Right kidney (tissue), 9 donors: ENCODE measurements at places on chromosomes 5 and 9.
A peak's percentile ranks its signal among the peaks of the same experiment; 100 is the strongest.

DNA sequence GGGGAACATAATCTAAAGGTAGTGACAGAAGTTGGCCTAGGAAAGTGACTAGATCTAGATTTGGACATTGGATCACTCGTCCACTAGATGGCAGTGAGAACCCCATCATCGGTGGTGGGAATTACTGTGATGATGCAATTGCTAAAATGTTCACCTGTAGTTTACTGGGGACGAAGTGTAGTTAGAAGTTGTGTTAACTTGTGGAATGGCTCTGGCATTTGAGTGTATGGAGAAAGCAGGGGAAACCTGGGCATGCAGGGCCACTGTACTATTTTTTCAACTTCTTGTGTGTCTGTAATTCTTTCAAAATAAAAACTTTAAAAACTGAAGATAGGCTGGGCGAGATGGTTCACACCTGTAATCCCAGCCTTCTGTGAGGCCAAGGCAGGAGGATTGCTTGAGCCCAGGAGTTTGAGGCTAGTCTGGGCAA is 75.5 kb downstream of the PHAX start:
- DNase-seq, result peak; percentile 31

DNA sequence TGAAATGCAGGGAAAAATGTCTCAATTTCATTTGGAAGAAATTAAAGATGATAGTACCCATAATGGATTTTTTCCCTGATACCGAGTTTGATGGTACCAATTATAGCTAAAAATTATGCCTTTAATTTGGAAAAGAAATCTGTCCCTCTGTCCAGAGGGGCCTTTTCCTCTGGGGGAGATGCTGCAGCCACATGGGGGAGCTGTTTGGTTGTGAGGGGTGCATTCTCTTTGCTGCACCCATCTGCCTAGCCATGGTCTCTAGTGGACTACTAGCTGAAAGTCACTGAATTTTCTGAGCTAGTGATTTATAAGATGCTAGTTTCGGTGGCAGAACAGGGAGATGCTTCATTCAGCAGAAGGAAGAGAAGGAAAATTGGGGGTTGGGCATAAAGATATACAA is 9.6 kb downstream of the SEC61B start:
- DNase-seq, result no peak

DNA sequence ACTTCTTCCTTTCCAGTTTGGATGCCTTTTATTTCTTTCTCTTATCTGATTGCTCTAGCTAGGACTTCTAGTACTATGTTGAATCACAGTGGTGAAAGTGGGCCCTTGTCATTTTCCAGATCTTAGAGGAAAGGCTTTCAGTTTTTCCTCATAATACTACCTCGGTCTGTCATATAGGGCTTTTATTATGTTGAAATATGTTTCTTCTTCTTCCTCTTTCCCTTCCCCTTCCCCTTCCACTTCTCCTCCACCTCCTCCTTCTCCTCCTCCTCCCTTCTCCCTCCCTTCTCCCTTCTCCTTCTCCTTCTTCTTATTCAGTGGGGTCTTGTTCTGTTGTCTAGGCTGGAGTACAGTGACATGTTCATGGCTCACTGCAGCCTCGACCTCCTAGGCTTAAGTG is 9.2 kb upstream of the TERT start:
- DNase-seq, result no peak

DNA sequence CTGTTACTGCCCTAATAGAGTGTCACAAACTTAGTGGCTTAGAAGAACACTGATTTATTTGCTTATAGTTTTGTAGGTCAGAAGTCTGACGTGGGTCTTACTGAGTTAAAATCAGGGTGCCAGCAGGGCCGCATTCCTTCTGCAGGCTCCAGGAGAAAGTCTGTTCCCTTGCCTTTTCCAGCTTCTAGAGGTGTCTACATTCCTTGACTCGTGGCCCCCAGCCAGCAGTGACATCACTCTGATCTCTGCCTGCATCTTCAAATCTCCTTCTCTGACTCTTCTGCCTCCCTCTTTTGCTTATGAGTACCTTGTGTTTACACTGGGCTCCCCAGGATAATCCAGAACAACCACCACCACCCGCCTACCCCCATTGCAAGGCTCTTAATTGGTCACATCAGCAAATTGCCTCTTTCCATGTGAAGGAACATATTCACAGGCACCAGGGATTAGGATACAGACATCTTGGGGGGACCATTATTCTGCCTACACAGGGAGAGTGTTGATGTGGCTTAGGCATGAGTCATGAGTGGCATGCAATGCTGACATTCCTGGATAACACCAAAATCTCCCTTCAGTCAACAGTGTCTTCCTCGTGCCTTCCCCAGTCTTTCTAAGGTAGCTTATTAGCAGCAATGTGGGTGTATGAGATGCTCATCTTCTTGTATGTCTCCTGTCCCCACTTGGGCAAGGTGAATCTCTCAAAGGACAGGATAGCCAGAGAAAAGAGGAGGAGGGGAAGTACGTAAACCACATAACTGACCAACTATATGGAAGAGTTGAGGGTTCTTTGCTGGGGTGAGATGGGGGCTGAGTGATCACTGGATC is 24.4 kb downstream of the CYFIP2 start:
- DNase-seq, result no peak

DNA sequence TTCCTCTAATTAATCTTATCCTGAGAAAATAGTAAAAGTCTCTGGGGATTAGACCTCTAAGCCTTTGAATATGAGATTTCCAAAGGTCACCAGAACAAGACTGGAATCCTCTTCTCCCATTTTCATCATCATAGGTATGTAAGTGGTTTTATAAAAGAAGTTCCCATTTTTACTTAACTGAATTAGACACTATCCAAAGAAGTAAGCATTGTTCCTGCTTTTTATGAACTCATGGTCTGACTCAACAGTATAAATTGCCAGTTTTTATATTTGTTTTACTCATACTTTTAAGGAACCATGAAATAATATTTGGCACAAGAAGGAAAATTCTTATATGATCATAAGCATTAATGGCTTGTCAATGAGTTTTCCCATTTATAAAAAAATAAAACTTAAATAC is 167.1 kb upstream of the ADRA1B start:
- DNase-seq, result no peak

- DNase-seq, result no peak
Observed at GRCh38 chr5:159262472-159262858, 625 bp upstream of the UBLCP1 start.

DNA sequence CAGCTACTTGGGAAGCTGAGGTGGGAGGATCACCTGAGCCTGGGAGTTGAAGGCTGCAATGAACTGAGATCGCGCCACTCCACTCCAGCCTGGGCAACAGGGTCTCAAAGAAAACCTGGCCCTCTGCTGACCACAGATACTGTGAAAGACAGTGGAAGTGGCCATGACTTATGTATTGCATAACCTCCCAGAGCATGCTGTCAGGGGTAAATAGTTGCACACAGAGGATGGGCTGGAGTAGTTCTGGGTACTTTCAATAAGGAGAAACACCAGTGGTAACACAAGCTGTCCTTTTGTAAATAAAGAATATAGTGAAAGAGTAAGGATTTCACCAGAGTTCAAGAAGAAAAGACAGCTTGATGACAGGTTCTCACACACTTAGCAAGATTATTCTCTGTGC is 1.8 kb downstream of the ACER2 start:
- DNase-seq, result no peak

DNA sequence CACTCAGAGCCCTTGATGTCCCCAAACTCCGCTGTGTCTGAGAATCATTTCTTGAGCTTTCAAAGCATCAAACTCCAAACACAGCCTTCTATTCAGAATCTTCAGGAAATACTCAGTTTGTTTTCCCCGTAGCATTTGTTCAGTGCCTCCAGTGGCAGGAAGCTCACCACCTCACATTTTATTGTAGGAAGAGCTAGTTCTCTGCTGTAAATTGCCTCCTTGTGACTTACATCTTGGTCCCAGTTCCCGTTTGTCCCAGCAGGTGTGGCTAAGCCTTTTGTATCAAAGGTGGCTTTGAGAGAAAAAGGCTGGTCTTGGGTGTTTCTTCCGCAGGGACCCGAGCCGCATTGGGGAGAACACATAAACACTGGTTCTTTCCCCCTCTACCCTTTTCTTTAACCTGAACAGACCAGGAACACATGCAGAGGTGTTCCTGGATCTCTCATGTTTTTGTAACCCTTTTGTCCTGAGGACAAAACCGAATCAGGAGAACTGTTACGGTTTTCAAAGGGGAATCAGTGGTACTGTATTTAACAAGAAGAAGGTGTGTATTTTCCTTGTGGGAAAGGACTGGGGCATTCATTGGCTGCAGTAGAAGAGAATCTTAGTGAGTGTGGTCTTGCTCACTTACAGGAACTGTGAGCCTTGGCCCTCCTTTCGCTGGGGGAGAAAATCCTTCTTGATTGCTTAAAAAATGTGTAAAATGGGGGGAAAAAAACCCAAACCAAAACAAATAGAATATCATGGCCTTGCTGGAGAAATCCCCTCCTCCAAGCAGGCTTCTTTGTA is 1.9 kb downstream of the OSMR start:
- DNase-seq, result no peak

GRCh38 chr5:168691891-168692290 is 112.7 kb upstream of the PANK3 start:
- no peak for DNase-seq

- DNase-seq, result no peak
Observed at GRCh38 chr9:7081065-7081600, 323.4 kb downstream of the KDM4C start.

DNA sequence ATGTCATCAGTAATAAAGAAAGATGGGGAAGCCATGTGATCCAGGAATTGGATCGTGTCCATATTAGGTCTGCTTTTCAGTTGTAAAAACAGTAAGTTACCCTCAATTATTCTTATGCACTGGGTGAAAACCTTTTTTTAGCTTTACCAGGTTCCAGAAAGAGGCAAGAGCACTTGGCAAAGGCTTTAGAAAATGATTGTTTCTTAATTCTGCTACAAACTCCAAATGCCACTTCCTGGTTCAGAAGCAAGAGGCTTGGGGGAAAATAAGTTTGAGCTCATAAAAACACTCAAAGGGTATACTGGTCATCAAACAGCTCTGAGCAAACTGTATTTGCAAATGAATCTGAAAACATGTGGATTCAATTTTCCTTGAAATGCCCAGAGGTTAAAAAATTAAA is 615.6 kb downstream of the EBF1 start:
- DNase-seq, result no peak
